Stimulated activated CD4-positive, alpha-beta T cell treated with anti-CD3 and anti-CD28 coated beads, Interleukin-4, amount 100 ng/mL, for 4 hours (primary cell): ENCODE measurements at places on chromosomes 6 and 20.

- no peak for DNase-seq
These were observed 200.8 kb downstream of the KCNQ5 start for GRCh38 chr6:72822691-72823090.

DNA sequence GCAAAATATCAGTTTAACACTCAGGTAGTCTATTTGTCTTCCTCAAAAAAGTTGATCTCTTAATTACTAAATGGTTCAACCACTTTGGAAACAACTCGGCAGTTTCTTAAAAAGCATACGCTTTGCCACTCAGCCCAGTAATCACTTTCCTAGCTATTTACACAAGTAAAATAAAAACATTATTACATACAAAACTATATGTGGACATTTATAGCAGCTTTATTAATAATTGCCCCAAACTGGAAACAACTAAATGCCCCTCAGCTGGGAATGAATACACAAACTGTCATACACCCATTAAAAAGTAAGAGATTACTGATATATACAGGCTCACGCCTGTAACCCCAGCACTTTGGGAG is 7.4 kb downstream of the EEF1A1 start:
- DNase-seq: no peak

DNA sequence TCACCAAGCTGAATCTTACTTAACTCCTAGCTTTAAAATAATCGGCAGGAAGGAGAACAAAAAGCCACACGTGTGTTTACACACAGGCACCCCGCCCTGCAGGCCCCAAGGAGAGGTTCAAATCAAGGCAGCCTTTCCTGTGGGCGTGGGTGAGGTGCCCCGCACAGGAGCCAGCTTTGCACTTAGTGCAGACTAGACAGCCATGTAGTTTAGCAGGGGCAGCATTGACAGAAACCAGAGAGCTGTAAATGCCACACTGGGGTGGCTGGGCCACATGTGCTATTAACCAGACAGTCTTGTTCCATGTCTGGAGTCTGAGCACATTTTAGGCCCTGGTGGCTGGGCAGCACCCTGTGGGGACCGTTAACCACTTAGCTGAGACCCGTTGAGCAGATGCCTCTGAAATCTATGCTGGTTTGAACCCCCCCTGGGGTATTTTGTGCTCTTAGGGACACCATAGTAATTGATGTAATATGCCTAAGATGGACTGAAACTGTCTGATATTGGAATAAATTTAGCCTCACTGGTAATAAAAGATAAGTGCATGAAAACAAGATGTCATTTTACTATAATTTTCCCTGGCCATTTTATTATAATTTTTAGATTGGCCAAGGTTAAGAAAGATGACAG is 106.4 kb upstream of the KCNG1 start:
- DNase-seq: no peak

GRCh38 chr6:160058603-160059215 is 62.9 kb upstream of the SLC22A1 start:
- no peak for DNase-seq

- no peak for DNase-seq
These were observed 49.5 kb upstream of the TULP4 start for GRCh38 chr6:158262755-158263154.

DNA sequence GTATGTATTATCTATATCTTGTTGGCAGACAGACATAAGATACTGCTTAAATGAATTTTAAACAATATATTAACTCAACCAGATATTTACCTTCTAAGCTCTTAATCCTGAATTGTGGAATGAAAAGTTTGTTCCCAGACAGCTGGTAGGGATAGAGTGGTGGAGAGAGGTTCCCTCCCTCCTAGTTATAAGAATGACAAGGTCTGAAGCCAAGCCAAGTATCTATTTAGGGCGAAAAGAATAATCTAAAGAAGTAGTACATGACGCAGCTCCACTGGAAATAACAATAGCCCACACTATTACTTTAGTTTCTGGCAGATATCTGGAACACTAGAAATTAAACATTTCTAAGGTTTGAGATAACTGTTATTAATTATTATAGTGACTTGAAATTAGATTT is 104.3 kb downstream of the AHI1 start:
- DNase-seq: no peak

DNA sequence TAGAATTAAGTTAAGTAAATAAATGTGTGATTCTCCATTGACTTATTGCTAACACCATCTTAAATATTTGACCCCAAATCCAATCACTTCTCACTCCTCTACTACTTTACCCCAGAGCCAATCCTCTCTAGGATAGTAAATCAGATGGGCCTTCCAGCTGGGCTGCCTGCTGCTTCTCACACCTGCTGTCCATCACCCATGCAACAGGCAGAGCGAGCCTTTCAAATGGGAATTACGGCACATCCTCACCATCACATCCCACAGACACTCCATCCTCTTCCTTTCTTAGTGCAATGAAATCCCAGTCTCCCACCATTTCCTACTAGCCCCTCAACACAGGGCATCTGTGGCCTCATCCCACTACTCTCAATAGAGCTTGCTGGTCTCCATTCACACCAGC is 34.0 kb downstream of the HLA-F start:
- DNase-seq: no peak

DNA sequence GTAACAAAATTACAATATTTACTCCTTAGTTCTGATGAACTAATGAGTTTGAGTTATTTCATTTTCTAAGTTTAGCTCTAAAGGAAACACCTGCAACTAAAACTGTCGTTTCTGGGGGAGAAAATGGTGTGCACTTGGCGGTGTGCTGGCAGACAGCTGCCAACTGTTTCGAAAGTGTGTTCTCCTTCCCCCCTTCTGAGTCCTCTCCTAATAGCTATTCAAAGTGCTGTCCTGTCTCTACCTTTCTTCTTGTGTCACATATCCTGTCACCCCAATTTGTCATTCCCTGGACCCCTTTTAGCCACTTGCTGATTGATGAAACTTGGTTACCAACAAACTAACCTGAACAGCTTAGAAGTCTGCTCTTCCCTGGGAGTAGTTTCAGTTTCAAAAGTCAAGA is 4.9 kb upstream of the UBE2J1 start:
- no peak for DNase-seq

- DNase-seq: no peak
These were observed 23.8 kb upstream of the FAM50B start for GRCh38 chr6:3825331-3825831.

DNA sequence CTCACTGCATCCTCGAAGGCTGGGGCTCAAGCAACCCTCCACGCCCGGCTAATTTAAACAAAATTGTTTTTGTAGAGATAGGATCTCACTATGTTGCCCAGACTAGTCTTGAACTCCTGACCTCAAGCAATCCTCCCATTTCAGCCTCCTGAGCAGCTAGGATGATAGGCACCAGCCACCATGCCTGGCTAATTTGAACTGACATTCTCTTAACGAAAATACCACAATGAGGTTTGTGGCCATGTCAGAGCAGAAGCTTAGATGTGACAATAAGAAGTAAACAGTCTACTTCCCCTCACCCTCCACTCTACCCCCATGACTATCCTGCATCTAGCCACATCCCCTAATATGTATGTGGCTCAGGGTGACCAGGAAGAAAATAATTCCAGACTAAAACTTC is 74.8 kb upstream of the PLCB4 start:
- no peak for DNase-seq

- no peak for DNase-seq
These were observed 637.6 kb downstream of the RNF144B start for GRCh38 chr6:19024737-19025136.

DNA sequence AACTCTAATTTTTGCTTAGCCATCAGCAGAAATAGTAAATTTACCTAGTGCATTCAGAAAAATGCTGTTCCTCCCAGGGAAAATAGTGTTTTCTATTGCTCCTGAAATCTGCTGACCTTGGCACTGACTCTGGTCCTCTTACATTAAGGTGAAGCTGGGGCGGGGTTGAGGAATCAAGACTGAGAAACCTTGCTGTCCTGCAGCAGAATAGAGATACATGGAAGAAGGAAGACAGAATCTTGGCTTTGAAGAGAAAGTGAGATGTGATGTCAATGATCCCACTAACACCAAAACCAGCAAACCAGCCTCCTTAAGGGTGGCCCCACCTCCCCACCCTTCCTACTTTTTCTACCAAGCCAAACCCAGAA is 840 bp upstream of the LY86 start:
- DNase-seq: no peak

GRCh38 chr6:71888756-71889340 is 2.5 kb downstream of the RIMS1 start:
- DNase-seq: no peak

DNA sequence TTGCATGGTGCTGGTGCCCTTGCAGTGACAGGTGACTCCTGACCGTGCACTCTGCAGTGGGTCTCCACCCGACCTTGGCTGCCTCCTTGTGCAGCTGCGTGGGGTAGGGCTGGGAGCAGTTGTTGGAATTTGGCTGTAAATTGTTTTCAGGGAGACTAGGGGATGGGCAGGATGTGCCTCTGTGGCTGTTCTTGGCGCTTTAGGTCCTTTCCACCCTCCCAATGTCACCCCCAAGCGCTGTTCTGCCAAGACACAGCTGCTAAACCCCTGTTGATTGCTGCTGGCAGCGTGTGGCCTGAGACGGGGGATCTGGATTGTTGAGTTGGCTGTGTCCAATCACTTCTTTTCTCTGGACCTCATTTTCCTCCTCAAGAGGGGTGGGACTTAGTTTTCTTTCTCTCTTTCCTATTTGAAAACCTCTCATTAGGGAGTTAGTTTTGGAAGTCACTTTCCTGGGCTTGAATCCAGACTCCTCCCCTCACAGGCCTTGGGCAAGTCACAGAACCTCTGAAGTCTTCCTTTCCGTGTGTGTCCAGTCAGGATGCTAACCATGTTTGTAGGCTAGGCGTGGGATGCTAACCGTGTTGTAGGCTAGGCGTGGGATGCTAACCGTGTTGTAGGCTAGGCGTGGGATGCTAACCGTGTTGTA is 8.5 kb downstream of the IGF2R start:
- DNase-seq: no peak

GRCh38 chr6:98539741-98540140 is 294.6 kb upstream of the POU3F2 start:
- DNase-seq: no peak

GRCh38 chr20:764255-764654 is 4.0 kb downstream of the SLC52A3 start:
- no peak for DNase-seq

DNA sequence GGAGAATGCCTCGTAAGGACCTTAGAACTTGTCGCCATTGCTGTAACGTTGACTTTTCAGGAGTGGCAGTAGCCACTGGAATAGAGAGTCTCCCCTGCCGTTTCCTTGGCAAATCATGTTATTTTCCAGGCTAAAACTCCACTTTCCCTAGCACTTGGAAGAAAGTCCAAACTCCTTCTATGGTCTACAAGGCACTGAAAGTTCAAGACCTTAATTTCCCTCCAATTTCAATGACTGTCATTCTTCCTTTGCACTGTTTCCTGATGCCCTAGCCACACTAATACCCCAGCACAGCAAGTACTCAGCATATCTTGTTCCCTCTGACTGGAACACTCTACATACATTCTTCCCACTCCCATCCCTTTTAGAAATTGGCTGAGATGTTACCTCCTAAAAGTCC is 1.8 kb upstream of the TBPL1 start:
- DNase-seq: no peak

DNA sequence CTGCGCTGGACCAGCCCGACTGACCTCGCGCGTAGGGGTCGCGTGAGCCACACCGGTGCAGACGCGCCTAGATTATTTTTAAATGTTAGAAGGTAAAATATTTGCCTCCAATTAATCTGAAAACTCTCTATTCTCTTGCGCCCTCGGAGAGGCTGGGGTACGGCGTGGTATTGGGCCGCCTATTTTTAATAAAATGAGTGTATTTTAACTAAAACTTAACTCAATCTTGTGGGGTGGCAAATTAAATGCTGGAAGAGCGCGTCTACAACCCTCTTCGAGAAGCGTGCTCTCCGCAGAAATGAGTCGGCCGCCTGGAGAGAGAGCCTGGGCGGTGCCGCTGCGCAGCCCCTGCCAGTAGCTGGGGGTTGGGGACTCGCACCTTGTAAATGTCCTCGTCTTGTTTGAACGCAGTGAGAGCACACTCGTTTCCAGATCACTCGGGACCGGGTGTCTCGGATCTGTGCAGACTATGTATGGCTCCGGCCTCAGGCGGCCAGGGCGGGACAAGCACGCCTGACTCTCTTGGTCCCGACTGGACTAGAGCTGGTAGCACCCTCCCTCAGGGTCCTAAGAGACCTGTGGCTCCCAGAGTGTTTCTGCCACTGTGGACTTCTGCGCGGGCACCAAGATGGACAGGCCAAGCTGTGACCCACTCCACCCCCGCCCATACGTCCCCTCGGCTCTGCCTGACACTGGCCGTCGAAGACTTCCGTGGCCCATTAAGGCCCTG is 2.0 kb upstream of the MAFB start:
- DNase-seq: no peak

GRCh38 chr20:3712279-3712873 is at the start of gene SIGLEC1:
SIGLEC1 (minus strand) TSS chr20:3712600; CDS start chr20:3707128, 5,472 bp downstream.
- no peak for DNase-seq

- no peak for DNase-seq
These were observed 736.0 kb downstream of the CD109 start for GRCh38 chr6:74431873-74432580.

GRCh38 chr20:62980970-62981369 is 25.8 kb downstream of the BHLHE23 start:
- DNase-seq: peak; percentile 31

DNA sequence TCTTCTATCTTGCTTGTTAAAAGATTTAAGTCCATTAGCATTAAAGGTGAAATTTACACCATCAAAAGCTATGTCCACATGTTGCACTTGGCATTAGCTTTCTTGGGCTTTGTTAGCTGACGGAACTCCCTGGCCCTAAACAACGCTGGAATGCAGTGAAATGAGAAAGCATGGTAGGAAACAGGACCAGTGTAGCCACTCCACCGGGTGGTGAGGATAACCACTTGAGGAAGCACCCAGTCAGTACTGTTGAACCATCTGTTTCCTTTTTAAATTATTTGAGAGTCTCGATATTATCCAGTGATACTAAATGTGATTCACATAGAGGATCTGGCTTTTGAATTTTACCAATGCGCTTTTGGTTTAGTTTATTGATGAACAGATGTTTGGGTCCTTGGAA is 374.9 kb upstream of the NOX3 start:
- no peak for DNase-seq

GRCh38 chr6:97145691-97146090 is 137.3 kb downstream of the MMS22L start:
- no peak for DNase-seq

DNA sequence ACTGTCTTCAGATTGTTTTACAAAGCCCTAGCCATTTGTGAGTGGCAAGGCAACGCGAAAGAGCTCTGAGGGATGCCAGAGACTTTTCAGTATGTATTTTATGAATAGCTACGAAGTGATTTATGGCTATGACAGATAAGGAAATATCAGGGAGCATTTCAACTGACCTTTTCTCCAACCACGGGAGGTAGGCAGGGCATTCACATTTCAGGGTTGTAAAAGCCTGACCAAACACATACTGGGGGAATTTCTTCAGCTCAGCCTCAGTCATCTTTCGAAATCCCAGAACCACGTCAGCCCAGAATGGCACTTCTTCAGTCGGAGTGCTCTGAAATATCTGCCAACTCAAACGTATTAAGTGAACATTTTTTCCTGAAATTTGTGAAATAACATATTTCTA is 10.8 kb downstream of the DDO start:
- no peak for DNase-seq

DNA sequence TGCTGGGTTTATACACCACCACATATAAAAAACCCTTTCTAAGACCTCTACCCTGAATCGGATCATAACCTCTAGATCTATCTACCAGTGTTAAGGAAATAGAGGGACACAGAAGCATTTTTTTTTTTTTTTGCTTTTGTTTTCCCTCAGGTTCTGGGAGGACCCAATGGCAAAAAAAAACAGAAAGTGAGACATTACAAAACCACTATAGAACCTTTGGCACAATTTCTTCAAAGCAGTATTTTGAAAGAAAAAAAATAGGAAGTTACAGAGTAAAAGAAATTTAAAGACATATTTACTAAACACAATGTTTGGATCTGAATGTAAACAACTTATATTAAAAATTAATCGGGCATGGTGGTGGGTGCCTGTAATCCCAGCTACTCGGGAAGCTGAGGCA is 1258.7 kb upstream of the GJE1 start:
- no peak for DNase-seq
